ENCODE measurements at places on chromosomes 5 and 9.
A peak's percentile ranks its signal among the peaks of the same experiment; 100 is the strongest.

DNA sequence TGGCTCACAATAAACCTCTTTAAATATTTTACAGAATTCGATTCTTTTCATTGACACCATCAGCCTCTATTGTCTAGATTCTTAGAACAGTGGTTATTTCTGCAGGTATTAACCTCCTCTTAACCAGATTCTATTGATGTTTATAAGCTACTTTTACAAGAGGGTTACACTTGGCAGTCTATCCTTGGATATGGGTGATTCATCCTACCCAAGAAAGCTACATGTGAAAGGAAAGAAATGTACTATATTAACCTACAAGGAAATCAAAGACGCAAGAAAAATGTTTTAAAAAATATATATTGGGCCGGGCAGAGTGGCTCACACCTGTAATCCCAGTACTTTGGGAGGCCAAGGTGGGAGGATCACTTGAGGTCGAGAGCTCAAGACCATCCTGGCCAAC, 16.7 kb downstream of the SLC25A25 start:
- no peak for DNase-seq

GRCh38 chr5:111194925-111195324, 29.3 kb upstream of the CAMK4 start:
- DNase-seq: no peak

DNA sequence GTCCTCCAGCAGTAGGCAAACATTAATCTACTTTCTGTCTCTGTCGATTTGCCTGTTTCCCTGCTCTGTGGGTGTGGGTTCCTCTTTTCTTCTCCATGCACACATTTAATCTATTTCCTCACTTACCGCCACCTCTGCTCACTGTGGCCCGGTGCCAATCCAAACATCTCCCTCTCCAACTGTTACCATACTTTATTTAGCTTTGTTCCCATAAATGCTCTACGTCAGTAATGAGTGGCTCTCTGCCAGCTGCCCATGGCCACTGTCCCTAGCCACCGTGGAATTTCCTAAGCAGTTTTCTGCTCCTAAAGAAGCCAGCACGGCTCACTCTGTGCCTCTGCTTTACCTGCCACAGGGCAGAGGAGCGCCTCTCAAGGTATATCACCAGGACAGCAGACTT, 19.5 kb upstream of the GOLPH3 start:
- DNase-seq: no peak

GRCh38 chr9:129709438-129710168, 43.2 kb downstream of the PTGES start:
- no peak for DNase-seq

DNA sequence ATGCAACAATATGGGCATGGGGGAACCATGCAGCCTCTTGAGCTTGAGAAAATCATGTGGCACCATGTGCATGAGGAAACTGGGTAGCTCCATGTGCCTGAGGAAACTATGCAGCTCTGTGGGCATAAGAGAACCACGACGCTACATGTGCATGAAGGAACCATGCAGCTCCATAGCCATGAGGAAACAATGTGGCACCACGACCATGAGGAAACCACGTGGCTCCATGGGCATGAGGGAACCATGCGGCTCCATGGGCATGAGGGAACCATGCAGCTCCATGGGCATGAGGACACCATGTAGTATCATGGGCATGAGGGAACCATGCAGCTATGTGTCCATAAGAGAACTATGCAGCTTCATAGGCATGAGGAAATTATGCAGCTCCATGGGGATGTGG, 140.8 kb downstream of the CAVIN4 start:
- no peak for DNase-seq

DNA sequence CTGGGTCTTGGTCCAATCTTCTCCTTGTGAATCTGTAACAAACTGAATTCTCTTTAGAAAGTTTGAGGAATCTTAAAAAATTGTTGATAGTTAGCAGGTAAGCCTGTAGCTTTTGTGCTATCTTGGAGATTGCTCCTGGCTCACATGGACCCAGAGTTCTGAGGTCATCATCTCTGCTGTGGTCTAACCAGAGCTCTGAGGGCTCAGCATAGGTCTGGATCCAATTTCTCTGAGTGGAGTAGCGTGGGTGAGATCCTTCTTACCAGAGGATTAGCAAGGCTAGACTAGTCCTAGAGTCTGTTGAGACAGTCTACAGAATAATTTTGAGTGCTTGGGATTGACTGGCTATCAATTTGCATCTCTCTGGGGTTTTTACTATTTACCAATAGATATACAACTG, 60.5 kb upstream of the IL6ST start:
- DNase-seq: no peak

GRCh38 chr5:135989686-135990085, 34.9 kb upstream of the LECT2 start:
- no peak for DNase-seq

GRCh38 chr9:130458027-130458803, 13.5 kb downstream of the ASS1 start:
- no peak for DNase-seq

DNA sequence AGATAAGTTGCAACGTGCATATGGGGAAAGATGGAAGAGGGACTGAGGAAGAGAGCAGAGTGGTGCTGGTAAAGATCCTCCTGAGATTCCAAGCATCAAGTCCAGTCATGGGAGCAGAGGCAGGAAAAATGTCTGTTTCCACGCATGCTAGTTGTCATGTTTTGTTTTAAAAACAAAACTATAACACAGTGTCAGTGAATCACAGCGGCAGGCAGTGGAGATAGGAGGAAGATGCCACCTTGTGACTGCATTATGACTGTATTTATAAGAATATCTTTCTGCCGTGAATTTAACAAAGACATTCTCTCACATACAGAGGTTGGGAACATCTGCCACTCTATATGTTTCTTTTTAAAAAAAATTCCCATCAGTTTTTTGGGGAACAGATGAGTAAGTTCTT, 3.7 kb upstream of the SVEP1 start:
- DNase-seq: no peak

DNA sequence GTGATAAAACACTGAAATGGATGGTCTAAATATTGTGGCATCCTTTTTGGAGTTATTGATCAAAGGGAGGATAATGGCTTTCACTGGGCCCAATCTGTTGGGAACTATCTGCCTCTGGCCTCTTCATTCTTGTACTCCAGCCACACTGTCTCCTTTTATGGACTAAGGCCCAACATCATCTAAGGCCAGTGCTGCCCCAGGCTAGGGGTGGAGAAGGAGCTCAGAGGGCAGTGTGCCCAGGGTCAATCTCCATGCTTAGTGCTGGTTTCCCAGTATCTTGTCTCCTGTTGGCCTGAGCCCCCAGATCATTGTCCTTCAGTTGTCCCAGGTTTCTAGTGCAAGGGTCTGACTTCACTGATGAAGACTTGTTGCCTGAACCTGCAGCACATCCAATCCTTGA, 26.4 kb upstream of the JMY start:
- no peak for DNase-seq

GRCh38 chr5:148523139-148523538, 131.2 kb downstream of the HTR4 start:
- DNase-seq: no peak

DNA sequence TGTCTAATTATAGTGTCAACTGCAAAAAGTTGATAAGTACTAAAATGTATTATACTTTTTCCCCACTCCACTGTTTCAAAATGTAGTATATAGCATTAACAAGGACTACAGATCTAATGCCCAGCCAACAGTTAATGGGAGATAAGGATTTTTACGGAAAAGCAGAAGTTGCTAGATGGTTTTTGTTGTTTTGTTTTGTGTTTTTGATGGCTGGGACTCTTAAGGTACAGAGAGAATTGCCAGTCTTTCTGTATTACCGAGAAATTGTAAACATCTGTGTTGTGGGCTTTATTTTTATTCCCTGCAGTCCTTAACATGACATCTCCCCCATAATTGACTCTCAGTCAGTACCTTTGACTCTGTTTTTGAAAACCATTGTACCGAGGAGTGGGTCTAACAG, 44.0 kb downstream of the TRIO start:
- no peak for DNase-seq

DNA sequence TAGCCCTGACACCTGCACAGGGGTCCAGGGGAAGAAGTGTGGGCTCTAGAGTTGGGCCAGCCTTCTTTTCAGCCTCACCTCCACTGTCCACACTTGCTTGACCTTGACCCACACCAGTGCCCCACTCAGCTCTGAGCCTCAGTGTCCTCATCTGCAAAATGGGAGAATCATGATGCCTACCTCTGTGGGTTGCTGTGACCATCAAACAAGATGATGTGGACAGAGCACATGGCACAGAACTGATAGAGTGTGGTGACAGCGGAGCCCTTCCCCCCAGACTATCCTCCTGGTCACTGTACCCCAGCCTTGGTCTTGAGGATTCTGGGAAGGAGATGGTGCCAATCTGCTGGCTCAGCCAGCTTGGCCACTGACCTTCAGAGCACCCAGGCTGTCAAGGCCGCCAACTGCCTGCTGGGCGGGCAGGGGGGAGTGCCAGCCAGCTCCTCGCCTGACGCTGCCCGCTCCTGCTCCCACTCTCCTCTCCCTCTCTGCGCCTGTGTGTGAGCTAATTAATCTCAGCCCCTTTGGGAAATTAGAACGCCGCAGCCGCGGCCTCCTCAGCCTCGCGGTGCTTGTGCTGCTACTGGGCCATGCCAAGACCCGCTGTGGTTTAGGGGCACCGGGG, 16.7 kb downstream of the CXXC5 start:
- DNase-seq: no peak

- DNase-seq: no peak
Observed at GRCh38 chr9:73162987-73163768, 11.5 kb downstream of the ANXA1 start.

DNA sequence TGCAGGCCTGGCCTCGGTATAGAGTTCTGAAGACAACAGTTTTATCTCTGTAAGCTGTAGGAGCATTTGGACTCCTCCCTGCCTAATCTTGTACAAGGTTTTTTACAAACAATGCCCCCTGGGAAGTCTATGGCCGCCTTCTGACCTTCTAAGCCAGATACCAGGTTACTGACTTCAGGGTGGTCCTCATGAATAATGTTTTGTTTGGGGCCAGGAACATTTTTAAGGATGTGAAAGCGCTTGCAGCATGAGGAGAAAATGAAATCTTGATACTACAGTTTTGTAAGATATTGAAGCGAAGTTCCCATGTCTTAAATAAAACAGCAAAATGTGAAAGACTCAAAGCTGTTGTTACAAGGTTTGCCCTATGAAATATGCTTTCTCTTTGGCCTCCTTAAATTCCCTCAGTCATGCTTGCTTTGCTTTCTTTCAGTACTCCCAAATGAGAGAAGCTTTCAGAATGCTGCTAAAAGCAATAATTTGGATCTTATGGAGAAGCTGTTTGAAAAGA, 5.2 kb downstream of the ANKDD1B start:
- DNase-seq: no peak

DNA sequence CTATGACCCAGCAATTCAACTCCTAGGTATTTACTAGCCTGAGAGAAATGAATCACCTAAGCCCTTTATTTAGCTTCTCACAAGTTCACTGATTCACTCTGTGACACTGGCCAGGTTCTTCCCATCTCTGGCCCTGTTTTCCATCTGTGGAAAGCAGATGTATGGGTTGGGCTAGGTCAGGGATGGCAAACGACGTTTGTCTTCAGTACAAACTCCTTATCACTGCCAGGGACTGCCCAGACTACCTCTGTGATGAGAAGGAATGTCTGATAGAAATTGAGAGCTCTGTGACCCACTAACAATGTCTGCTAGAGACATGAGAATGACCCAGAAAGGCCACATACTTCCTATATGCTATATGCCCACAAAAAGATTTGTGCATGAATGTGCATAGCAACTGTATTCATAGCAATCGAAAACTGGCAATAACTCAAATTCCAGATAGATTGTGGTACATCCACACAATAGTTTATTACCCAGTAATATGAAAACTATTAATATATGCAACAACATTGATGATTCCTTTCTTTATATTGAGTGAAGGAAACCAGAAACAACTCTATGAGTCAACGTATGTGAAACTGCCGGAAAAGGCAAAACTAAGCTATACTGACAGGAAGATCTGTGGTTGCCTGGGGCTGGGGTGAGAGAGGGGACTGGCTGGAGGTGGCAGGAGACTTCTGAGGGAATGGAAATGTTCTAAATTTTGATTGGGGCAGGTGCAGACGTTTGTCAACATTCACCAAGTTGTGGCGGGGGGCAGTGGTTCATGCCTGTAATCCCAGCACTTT, 32.0 kb upstream of the ADAM19 start:
- peak; percentile 44 for DNase-seq

- DNase-seq: no peak
Observed at GRCh38 chr5:108730617-108731340, 16.9 kb upstream of the FER start.

Data from stimulated activated CD8-positive, alpha-beta memory T cell treated with anti-CD3 and anti-CD28 coated beads, Interleukin-2, amount 100 ng/mL, for 1 hour (primary cell).